B cell (primary cell): ENCODE measurements at places on chromosomes 3 and 15.

DNA sequence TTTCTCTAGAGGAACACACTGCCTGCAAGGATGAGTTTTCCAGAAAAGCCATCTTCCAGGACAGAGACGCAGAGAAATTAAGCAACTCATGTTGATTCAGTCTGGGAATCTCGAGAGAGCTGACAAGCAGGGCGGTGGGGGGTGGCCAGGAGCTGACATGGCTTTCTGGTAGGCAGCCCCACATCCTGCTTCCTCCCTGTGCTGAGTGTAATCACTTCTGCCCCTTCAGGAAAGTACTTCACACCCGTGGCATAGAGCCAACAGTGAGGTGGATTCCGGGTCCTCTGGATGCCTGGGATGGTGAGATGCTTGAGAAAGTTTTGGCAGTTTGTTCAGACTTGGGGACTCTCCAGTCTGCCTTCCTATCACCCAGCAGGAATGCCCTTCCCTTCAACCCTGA, 221.1 kb downstream of the SLCO3A1 start:
- no peak for DNase-seq

DNA sequence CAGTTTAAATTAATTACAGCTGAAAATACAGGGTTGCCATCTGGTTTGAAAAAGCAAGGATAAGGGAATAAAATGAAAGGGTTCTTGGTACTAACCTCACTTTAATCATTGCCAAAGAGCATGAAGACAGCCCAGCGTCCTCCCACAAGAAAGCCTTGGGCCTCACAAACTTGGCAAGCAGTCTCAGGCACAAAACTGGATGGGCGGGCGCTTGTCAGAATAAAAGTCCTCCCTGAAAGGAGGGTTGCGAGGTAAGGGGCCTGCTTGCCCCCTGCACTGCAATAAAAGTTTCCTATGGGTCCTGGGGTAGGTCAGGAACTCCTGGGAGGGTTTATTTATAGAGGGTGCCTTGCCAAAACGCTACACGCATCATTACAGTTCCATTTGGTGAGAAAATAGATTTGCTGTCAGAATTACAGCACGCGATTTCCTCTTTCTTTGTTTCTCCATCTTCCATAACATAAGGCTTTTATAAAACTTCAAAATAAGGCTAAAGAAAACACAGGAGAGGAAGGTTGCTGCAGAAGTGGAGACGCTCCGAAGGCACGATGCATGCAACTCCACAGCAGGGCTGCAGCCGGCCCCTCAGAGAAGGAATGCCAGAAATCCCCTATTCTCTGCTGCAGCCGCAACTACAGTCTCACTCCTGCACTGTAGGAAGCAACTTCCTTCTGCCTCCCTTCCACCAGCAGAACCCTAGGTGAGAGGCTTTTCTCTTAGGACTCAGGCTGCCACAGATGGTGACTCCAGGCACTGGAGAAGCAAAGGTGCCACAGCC, 61.3 kb downstream of the VGLL4 start:
- no peak for DNase-seq

DNA sequence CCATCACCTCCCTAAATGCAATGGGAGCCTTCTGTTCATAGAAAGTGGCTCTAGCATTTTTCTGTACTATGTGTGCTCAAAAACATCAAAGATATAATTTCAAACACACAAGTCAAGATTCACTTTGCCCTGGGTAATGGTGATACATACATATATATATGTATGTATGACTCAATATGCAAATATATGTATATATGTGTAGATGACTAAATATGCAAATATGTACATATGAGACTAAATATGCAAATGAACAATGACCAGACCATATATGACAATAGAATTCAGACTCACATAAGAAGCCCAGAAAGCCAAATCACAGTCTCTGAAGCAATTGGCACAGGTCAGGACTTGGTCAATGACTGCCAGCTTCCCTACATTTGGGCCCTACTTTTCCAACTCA, 36.9 kb upstream of the SNRK start:
- DNase-seq = no peak

GRCh38 chr3:153818338-153818737, 302.9 kb upstream of the ARHGEF26 start:
- no peak for DNase-seq

DNA sequence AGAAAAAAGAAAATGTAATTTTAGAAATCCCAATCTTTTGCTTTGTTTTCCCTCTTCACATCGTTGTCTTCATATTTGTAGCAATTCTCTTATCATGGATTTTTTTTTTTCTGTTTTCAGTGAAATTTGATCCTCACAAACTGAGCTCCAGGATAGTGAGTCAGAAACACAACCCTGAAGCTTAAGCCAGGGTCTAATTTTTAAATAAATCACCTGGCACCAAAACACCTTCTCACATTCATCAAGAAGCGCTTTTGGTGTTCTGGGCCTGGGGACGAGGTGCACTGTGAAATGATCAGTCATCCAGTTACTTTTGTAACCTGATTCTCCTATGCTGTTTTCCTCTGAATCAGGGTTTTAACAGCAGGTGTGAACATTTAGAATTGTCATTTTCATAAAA, 87.7 kb downstream of the REC114 start:
- no peak for DNase-seq
